ENCODE measurements at places on chromosomes 3 and 15. TPM values are rescaled to one million over a fixed set of nuclear protein-coding genes. Genes with fewer than 3 reads are reported as not detected.

GRCh38 chr3:38603731-38604131 lies 45.8 kb downstream of the SCN5A start:
- no peak for DNase-seq

Gene SLC25A38
- total RNA-seq, result 26.6 TPM

DNA sequence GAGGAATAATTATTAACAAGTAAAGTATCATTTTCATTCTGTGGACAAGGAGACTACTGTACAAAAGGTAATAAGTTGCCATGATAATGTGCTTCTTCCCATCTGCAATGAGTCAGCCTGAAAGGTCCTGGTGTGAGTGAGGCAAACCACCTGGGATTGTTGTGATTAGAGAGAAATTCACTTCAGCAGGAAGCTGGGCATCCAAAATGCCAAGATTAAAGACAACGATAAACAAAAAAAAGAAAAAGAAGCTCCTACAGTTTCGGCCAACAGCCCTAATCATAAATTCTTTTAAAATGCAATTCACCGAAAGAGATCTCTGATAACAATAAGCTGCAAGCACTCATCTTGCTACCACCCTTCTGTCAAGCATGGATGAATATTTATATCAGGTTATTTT lies 507.8 kb downstream of the TUSC7 start:
- DNase-seq, result no peak

Gene LMAN1L
- total RNA-seq, result not detected

GRCh38 chr15:100596792-100597191 lies 5.2 kb downstream of the LINS1 start:
- no peak for DNase-seq

Gene DNAJB8
- total RNA-seq, result not detected

GRCh38 chr3:171862392-171862791 lies 19.2 kb downstream of the TMEM212 start:
- no peak for DNase-seq

- no peak for DNase-seq
Measured at GRCh38 chr3:128616516-128617269, 33.9 kb downstream of the RPN1 start.

- DNase-seq, result no peak
Measured at GRCh38 chr15:60682615-60683014, 203.7 kb upstream of the ICE2 start.

Gene ANKRD63
- total RNA-seq, result not detected

- no peak for DNase-seq
Measured at GRCh38 chr15:39320886-39321285, 260.0 kb upstream of the THBS1 start.

- DNase-seq, result no peak
Measured at GRCh38 chr15:68560501-68561113, 18.2 kb upstream of the CORO2B start.

- no peak for DNase-seq
Measured at GRCh38 chr3:43970920-43971319, 270.8 kb upstream of the TOPAZ1 start.

- DNase-seq, result no peak
Measured at GRCh38 chr3:111582120-111582474, 13.0 kb downstream of the ZBED2 start.

- DNase-seq, result no peak
Measured at GRCh38 chr3:26252001-26252400, 370.6 kb upstream of the LRRC3B start.

DNA sequence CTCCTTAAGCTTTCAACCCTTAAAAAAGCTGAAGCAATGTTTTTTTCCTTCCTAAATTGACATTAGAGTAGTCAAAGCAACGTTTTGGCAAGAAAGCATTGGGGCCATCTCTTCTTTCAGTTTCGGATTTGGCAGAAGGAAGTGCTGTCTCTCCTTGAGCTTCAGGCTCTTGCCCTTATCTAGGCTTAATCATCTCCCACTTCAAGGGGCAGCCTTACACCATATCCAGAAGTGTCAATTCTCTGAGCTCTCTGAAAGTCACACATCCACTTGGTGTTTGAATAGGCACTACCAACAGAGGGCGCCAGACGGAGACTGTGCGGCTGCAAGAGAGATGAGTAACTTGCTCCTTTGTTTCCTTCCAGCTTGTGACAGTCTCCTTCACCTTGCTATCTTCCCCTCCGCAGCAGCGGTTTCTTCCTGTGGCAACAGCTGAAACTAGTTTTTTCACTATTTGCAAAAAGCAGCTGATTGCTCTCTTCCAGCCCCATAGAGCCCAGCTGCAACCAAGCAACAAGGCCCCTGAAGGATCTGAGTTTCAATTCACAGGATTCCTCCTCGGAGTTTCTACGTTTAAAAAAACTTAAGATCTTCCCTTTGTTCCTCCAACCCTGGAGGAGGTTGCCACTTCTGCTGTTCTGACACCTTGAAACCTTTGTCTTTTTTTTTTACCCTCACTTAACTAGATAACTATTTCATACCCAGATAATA lies 147.0 kb upstream of the SLCO3A1 start:
- peak; percentile 75 for DNase-seq

GRCh38 chr3:160091441-160091840 lies 102.8 kb downstream of the IL12A start:
- no peak for DNase-seq

Gene PLA2G4E
- not detected for total RNA-seq

Gene SPTBN5
- 1.1 TPM for total RNA-seq

Gene CHAC1
- 6.8 TPM for total RNA-seq

GRCh38 chr15:33866101-33866737 lies 102.1 kb upstream of the CHRM5 start:
- DNase-seq, result no peak

- no peak for DNase-seq
Measured at GRCh38 chr15:69313432-69314000, 14.8 kb downstream of the PAQR5 start.

DNA sequence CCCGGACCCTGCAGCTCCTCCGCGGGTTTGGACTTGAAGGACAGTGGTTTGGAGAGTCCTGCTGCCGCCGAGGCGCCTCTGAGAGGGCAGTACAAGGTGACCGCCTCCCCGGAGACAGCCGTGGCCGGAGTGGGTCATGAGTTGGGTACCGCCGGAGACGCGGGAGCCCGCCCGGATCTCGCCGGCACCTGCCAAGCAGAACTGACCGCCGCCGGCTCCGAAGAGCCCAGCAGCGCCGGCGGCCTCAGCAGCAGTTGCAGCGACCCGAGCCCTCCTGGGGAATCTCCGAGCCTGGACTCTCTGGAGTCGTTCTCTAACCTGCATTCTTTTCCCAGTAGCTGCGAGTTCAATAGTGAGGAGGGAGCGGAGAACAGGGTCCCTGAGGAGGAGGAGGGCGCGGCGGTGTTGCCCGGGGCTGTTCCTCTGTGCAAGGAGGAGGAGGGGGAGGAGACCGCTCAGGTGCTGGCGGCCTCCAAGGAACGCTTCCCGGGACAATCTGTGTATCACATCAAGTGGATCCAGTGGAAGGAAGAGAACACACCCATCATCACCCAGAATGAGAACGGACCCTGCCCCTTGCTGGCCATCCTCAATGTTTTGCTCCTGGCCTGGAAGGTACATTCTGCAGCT lies 634 bp downstream of the MINDY2 start:
- peak; percentile 24 for DNase-seq

DNA sequence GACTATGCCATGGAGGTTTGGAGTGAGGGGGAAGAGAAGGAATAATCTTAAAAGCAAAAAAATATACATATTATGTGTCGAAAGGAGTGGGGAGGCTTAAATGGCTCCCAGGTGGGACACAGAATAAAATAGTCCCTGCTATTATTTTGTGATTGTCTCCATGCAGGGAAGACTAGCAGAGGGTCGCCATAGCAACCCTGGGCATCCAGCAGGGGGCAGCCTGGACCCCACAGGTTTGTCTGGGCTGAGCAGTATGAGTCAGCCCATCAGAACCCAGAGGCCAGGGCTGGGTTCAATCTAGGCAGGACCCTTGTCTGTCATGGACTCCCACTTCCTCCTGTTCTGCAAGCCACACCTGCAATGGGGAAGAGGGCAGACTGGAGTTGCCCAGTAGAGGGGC lies 17.6 kb upstream of the LINGO1 start:
- peak; percentile 45 for DNase-seq

DNA sequence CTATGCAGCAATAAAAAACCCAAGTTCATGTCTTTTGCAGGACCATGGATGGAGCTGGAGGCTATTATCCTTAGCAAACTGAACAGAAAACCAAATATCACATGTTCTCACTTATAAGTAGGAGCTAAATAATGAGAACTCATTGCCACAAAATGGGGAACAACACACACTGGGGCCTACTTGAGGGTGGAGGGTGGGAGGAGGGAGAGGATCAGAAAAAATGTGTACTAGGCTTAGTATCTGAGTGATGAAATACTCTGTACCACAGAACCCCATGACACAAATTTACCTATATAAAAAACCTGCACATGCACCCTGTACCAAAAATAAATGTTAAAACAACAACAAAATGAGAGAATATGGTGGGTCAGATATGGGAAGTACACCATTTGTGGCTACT lies 49.6 kb upstream of the AADACL2 start:
- DNase-seq, result no peak

Gene XCR1
- not detected for total RNA-seq

DNA sequence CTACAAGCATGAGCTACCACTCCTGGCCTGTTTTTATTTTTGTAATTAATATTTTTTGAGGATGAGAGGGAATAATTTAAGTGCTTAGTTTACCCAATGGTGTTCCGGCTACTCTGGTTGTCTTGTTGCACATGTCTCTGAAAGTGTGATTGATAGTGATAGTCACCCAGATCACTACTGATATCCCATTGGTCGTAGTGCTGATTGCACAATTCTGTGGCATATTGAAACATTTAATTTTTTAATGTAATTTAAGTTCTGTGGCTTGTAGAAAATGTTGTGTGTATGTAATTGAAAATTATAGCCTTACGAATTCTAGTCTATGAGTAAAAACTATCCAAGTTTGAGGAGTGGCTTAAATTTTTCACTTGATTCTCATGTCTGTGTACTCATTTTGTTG lies 11.9 kb downstream of the ARIH2 start:
- no peak for DNase-seq
